Camera-type eye (tissue), 1 donor: ENCODE measurements at places on chromosomes 1 and 21. TPM values are rescaled to one million over a fixed set of nuclear protein-coding genes. Genes with fewer than 3 reads are reported as not detected.

Gene NUP210L
- total RNA-seq: 0.11 TPM

Gene PLEKHA6
- total RNA-seq: 17.5 TPM

Gene NCDN
- 40.8 TPM for total RNA-seq

Gene CASQ2
- total RNA-seq: 65.9 TPM

Gene PODN
- 17.1 TPM for total RNA-seq
